Lung (tissue), 17 donors: ENCODE measurements at places on chromosomes 4 and X. TPM values are rescaled to one million over a fixed set of nuclear protein-coding genes. Genes with fewer than 3 reads are reported as not detected.

DNA sequence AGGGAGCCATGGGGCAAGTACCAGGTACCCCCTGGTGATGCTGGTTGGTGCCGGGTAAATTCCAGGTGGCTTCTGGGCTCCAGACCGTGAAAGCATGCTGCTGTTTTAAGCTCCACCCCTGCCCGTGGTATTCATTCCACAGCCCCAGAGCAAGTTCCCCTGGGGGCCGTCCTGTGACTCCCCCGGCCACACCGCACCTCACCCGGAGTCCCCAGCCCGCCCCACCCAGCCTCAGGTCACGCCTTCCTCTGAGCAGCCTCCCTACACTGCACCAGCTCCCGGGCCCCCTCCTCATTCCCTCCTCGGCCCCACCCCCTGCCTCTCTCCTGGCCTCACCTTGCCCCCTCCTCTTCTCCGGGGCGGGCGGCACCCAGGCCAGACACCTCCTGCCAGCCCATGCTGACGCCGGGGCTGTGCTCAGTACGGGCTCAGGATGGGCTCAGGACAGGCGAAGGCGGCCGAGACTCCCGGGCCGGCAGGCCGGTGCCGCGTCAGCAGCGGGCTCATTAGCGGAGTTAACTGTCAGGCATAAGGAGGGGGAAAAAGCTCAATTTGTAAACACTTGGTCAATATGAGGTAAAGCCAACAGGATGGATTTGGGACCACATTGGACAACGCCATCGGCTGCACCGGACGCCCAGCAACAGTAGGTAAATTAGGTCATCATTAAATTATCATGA, 127.4 kb downstream of the FAM53A start:
- H3K4me3 ChIP-seq = no peak overlapping the region
- DNase-seq = no peak
- no peaks in the 10 kb centered on the region for H3K36me3 ChIP-seq
- H3K4me1 ChIP-seq = no peaks in the 10 kb centered on the region

GRCh38 chr4:15864651-15865566, 73.6 kb downstream of the FGFBP1 start:
- H3K27ac ChIP-seq = no peak overlapping the region
- H3K27me3 ChIP-seq = no peaks in the 10 kb centered on the region
- H3K36me3 ChIP-seq = no peaks in the 10 kb centered on the region
- H3K4me1 ChIP-seq = no peaks in the 10 kb centered on the region
- no peak overlapping the region for H3K4me3 ChIP-seq

- H3K27me3 ChIP-seq = no peaks in the 10 kb centered on the region
- no peak for DNase-seq
- H3K4me1 ChIP-seq = no peaks in the 10 kb centered on the region
- H3K4me3 ChIP-seq = no peak overlapping the region
- no peak overlapping the region for H3K27ac ChIP-seq
Observed at GRCh38 chr4:39855909-39856512, 121.7 kb downstream of the PDS5A start.

GRCh38 chr4:60314416-60314815, 885.7 kb upstream of the ADGRL3 start:
- no peak overlapping the region for H3K27ac ChIP-seq
- DNase-seq = no peak
- no peaks in the 10 kb centered on the region for H3K36me3 ChIP-seq
- H3K4me1 ChIP-seq = no peaks in the 10 kb centered on the region
- no peak overlapping the region for H3K4me3 ChIP-seq

DNA sequence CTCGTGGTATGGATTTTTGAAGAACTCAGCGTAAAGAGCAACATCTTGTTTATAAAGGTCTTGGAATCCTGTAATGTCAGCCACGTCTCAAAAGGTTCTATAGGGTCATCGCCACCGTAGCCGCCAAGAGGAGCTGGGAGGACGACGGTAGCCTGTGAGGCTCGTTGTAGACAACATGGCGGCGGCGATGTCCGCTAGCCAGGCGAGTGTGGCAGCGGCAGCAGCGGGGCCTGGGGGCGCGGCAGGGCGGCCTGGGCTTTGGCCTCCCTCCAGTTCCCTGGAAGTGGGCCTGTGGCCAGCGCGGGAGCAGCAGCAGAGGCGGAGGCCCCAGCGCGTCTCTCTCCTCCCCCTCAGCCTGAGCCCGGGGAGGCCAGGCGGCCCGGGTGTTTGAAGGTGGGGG, 143.5 kb upstream of the PBDC1 start:
- H3K4me1 ChIP-seq = no peaks in the 10 kb centered on the region
- no peak overlapping the region for H3K27ac ChIP-seq
- no peaks in the 10 kb centered on the region for H3K27me3 ChIP-seq

DNA sequence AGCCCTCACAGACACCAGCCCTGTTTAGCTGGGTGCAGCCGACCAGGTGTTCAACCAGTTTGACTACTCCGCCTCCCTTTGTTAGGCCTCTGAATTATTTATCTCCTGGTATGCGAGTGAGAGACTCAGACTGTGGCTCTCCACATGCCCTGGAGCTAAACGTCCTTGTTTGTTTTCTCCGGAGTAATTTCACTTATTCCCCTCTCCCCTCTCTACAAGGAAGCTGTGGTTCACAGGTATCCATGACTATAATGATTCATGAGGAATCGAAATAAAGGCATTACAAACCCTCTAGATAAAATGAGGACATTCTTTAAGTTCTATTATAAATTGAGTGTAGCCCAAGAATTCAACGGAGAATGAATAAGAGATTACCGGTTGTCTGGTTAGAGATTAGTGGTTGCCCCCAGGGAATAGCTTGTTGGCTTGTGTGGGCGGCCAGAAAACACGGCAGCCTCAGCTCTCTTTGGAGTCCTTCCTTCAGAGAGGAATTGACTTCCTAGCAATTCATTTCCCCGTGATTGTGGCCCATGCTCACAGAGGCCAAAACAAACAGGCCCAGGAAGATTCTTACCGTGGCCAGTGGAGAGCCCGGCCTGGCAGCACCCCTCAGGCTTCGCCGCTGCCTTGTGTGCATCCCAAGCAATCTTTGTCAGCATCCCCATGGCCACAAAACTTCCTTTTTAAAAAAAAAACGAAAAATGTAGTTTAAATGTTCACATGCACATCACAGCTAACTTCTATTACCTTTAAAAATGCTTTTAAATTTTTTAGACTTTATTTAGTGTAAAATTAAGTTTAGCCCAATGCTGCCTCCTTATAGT, 60.2 kb upstream of the CBR4 start:
- H3K4me1 ChIP-seq = no peaks in the 10 kb centered on the region
- H3K4me3 ChIP-seq = no peak overlapping the region
- DNase-seq = peak; percentile 45
- H3K27me3 ChIP-seq = no peaks in the 10 kb centered on the region
- no peaks in the 10 kb centered on the region for H3K36me3 ChIP-seq

DNA sequence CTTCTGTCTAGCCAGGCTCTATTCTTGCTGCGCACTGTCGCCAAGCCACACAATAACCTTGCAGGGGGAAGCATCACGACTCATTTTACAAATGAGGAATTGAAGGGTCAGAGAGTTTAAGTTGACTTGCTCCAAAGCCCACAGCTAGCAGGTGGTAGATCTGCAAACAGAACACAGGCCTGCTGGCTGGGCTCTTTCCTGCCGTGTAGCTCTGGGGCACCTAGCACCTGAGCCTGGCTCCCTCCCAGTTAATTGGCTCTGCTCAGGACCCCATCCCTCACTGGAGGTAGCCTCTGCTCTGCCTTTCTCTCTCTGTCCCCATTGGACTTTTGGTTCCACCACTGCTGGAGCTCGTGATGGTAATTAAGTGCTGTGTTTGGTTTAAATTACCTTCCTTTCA, 98.5 kb downstream of the NSUN7 start:
- DNase-seq = no peak
- no peak overlapping the region for H3K27ac ChIP-seq
- H3K27me3 ChIP-seq = no peaks in the 10 kb centered on the region
- H3K4me3 ChIP-seq = no peak overlapping the region
- no peaks in the 10 kb centered on the region for H3K36me3 ChIP-seq

GRCh38 chr4:179605196-179605595, 2163.0 kb upstream of the AGA start:
- no peaks in the 10 kb centered on the region for H3K4me1 ChIP-seq
- H3K36me3 ChIP-seq = no peaks in the 10 kb centered on the region
- H3K27me3 ChIP-seq = no peaks in the 10 kb centered on the region
- no peak for DNase-seq
- H3K4me3 ChIP-seq = no peak overlapping the region

The RHOXF2B gene
- not detected for polyA plus RNA-seq

The MMRN1 gene
- polyA plus RNA-seq = 17.1 TPM
